Dermis microvascular lymphatic vessel endothelial cell (primary cell): ENCODE measurements at places on chromosomes 6 and 20.

DNA sequence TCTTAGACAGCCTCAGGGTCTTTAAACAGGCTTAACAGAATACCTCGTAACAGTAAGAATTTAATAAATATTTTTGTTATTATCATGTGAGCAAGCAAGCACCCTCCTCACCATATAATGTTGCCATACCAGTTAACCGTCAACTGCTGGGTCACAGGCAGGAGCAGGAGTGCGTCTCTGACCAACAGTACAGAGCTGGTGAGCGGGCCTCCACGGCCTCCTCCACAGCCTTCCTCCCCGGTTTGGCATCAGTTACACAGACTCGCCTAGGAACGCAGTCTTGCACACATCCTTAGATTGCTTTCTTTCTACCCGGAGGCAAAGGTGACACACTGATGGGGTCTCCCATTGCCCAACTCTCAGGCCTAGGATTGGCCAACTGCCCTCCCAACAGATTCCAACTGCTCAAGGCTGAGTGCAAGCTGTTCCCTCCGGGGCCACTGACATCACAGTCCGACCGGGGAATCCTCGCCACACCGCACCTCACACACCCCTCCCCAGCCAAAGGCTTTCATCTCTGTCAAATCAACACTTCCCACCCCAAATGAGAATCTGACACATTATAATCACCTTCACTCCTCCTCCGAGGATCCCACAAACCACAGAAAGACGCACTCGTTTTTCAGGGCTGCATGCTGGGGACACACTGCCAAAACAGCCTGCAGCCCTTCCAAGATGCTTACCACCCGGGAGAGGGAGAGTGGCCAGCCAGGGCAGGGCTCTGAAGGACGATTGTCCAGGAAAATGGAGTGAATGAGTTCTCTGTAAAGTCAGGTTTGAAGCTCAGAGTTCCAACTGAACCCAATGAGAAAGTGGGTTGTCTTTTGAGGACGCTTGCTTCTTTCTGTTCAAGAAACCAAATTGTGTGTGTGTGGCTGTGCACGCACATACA is 63.2 kb downstream of the PDE10A start:
- no peak for DNase-seq

DNA sequence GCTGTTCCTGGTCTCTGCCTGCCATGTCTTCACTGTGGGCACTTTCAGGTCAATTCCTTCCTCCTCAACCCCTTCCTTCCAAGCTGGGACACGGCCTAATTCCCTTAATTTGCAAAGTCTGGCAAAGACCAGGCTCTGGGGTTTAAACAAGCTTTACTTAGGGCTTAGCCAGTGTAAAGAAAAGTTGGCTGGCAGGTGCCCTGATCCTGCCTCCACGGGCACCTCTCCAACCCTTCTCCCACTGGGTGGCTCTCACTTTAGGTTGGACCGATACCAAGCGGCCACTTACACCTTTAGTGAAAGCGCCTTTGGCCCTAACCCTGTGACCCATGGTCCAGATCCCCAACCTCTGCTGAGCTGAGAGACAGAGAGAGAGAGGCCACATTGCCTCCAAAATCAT is 13.7 kb upstream of the MLN start:
- no peak for DNase-seq

GRCh38 chr20:64150756-64151632 is 13.3 kb upstream of the MYT1 start:
- no peak for DNase-seq

DNA sequence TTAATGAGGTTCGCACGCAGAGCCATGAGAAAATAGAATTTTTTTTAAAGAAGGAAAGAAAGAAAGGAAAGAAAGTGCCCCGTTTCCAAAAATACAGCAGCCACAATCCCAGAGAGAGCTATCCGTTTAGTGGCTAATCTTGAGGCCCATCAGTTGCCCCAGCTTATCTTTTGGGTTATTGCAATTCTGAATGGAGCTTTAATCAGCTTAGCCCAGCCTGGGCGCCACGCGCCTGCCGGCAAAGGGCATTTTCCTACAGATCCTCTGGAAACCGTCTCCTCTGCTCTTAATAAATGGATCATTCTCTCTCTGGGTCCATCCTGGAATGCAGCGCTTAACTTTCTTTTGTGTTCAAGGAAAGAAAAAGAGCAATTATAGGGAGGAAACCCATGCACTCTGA is 413.3 kb downstream of the MAFB start:
- DNase-seq, result no peak

DNA sequence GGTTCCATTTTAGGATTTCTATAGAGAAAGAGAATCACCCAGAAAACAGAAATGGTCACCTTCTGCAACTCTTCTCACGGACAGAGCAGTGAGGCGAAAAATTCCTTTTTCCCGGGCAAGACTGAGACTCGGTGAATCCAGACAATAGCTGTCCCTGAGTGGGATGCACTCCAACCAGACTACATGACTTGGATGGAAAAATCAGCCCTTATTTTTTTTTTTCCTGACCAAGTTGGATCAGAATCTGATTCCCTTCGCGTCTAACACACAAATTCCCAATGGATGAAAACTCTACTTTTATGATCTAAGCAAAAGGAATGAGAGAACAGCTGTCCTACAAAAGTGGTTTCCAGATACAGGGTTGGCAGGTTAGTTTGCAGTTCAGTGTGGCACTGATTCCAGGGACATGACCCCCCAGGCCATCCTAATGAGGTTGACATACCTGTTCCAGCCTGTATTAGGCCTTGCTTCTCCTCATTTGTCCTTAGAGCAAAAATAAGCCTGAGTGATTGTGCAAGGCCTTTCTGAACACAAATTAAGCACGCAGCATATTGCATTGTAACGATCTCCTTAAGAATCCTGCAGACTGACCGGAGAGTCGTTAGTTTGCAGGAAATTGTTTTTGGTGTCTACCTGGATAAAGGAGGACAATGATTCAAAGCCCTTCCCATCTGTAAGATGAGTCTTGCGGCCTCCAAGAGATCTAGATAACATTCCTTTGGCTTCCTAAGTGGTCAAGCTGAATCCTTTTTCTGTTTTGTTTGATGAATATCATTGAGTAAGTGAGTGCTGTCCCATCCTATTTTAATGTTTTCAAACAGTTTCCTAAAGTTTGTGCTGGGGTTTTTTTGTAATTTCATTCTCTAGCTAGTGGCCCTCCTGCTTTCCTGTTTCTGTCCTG is 1.5 kb upstream of the NEDD9 start:
- DNase-seq, result no peak

DNA sequence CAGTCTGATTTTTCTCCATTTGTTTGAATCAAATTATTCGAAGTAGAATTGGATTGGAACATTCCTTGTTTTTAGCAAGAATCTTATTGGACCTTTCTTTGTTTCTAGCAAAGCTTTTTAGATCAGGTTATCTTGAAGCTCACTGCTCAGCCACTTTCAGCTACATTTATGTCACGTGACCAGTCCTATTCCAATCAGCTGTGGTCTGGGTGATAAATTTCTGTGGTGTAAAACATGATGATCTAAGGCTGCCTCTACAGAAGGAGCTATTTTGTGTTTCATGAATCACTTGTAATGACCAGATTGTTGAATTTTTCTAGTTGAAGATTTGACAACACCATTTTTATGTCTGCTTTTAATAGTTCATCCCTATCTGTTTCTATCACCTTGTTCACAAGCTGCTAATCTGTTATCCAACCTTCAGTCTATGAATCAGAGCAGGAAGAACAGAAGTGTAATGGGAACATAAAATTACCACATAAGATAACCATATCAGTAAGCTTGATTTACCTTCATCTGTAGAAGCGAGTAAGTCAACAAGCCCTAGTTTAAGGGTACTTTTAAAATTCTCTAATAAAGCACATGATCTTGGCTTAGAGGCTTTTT is 101.0 kb upstream of the MAP3K7 start:
- DNase-seq, result no peak

DNA sequence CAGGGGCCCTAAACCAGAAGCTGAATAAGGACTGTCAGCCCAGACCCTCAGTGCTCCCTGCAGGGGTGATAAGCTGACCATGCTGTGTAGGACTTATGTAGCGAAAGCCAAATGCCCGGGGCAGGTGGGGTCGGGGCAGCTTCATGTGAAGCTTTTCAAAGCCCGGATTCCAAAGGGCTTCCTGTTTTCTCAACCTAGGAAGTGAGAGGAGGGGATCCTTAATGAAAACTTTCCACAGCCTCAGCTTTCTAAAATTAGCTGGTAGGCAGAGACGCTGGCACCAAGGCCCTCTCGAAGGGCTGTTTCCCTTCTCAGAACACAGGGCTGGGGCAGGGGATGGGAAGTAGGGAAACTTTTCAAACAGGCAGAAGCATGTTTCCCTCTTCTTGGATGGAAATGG is 148.9 kb downstream of the NFATC2 start:
- peak; percentile 71 for DNase-seq

DNA sequence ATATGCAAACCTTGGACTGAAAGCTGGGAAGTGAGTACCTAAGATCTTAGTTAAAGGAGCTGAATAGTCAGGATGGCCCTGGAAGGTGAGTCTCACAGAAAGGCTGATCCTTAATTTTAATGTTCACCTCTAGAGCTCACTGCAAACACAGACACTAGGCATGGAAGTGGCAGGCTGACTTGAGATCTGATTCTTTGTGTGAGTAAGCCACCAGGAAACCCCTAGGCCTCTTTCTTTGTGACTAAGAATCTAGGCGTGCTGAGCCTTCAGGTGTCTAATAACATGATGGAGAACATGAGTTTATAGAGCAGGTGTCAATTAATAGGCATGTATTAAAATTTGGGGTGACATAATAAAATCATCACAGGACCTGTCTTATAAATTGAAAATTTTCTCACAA is 642.2 kb downstream of the EYS start:
- no peak for DNase-seq

DNA sequence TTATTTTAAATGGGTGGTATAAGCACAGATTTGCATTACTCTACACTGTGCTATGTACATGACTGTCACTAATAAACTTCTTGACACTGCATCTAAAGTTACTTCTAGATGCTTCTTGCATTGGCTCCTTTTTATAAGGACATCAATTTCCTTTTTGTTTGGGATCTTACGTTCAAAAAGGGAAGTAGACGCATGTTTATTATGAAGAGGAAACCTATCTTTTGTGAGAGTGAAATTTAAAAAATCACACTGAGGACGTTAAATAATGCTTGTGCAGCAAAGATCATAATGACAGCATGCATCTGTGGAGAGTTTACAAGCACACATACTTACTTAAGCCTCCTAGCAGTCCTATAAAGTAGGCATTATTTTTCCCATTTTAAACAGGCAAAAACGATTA is 479.5 kb downstream of the CD83 start:
- DNase-seq, result no peak

GRCh38 chr6:146770965-146771735 is 172.4 kb downstream of the ADGB start:
- peak; percentile 86 for DNase-seq

GRCh38 chr6:52552278-52552643 is 24.6 kb downstream of the TRAM2 start:
- no peak for DNase-seq

DNA sequence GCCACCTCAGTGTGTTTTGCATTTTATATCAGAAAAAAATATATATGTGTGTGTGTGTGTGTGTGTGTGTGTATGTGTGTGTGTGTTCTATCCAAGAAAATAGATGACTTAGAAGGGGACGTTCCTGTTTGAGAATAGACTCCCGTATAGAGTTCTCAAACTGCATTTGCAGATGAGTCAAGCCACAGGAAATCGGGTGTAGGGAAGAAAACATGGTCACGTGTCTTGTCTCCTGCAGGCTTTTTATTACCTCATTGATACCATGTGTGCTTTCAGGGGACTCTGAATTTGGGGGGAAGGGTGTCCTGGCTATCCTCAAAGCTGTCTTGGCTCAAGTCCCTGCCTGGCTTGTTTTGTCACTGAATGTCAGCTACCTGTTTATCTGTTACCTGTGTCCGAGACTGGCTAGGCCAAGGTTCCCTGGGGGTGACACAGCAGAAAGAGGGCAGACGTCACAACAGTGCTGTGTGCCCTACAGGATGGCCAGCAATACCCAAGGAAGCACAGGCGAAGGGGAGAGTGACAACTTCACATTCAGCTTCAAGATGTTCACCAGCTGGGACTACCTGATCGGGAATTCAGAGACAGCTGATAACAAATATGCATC is 55.7 kb upstream of the NOP56 start:
- no peak for DNase-seq

- DNase-seq, result no peak
Measured at GRCh38 chr20:43909720-43910119, 4.9 kb upstream of the TOX2 start.

- no peak for DNase-seq
Measured at GRCh38 chr6:22756365-22756764, 187.0 kb downstream of the HDGFL1 start.

DNA sequence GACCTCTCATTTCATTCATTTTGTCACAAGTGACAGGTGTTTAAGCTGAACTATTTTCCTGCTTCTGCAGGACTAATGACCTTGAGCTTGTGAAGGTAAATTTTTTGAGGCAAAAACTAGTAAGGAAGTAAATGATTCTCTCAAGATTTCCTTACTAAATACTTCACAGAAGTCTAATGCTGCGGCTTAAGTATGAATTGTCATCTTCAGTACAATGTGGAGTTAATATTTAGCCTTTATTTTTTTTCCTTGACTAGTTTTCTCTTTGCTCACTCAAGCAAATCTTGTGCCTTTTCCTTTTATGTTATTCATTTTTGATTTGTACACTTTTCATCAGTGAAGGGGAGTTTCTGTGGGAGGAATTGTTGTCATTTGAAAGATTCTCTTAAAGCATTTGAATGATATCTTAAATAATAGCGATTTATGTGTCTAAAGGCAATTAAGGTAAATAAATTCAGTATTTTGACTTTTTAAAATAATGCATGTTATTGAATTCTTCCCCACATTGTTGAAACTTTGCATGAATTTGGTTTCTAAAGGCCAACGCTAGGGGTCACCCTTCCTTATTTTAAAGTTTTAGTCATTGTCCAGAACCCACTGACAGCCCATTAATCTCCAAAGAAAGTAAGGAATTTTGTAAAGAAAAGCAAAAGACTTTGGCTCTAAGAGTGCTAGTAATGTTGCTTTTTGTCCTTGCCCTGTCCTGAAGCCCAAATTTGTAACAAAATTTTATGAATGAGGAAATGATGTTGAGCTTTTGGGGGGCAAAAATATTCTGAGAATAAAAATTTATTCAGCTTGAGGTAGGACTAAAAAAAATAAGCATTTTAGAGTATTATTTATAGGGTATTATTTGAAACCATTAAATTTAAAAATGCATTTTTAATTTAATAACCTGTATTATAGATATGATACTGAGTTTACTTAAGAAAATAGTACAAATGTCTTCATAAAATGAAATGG is 157.4 kb upstream of the LAMA2 start:
- DNase-seq, result peak; percentile 11

DNA sequence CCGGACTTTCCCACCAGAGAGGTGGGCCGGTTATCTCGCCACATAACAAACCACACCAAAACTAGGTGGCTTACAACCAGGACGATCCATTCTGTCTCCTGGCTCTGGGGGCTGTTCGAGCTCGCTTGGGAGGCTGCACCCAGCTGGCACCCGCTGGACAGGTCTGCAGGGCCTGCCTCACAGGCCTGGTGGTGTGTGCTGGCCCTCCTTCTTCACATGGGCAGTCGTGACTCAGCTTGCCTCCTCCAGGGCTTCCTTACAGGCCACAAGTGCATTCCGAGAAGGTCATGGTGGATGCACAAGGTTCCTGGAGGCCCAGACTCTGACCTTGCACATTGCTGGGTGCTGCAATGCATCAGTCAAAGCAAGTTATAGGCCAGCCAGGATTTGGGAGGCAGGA is 34.2 kb downstream of the FOXF2 start:
- DNase-seq, result no peak

GRCh38 chr6:168240160-168240559 is 79.4 kb downstream of the DACT2 start:
- no peak for DNase-seq
